ENCODE measurements at places on chromosomes 4 and X. TPM values are rescaled to one million over a fixed set of nuclear protein-coding genes. Genes with fewer than 3 reads are reported as not detected.

SPANXN3 gene
- not detected for polyA plus RNA-seq

GPR173 gene
- polyA plus RNA-seq: 0.70 TPM

CCDC160 gene
- not detected for polyA plus RNA-seq

HERC5 gene
- polyA plus RNA-seq: 0.84 TPM

CT55 gene
- polyA plus RNA-seq: not detected

EIF2S3 gene
- polyA plus RNA-seq: 38.6 TPM

AMBN gene
- not detected for polyA plus RNA-seq

TDO2 gene
- 0.03 TPM for polyA plus RNA-seq

STS gene
- 2.5 TPM for polyA plus RNA-seq

GSX2 gene
- polyA plus RNA-seq: not detected

CXorf49 gene
- not detected for polyA plus RNA-seq

GC gene
- not detected for polyA plus RNA-seq

IBSP gene
- not detected for polyA plus RNA-seq

TECRL gene
- 401 TPM for polyA plus RNA-seq

MAGEC2 gene
- not detected for polyA plus RNA-seq

MBTPS2 gene
- 4.2 TPM for polyA plus RNA-seq

MAGEE2 gene
- not detected for polyA plus RNA-seq

TLR2 gene
- polyA plus RNA-seq: 2.6 TPM

RBM47 gene
- 0.41 TPM for polyA plus RNA-seq

MTMR8 gene
- polyA plus RNA-seq: 0.14 TPM

PHKA2 gene
- polyA plus RNA-seq: 61.1 TPM

IL13RA2 gene
- 0.22 TPM for polyA plus RNA-seq

ANXA10 gene
- not detected for polyA plus RNA-seq

FGFR3 gene
- polyA plus RNA-seq: 6.6 TPM

DAPP1 gene
- polyA plus RNA-seq: 0.16 TPM

Measured in heart right ventricle (tissue), 16 donors.